ENCODE measurements at places on chromosomes 7 and 10. TPM values are rescaled to one million over a fixed set of nuclear protein-coding genes. Genes with fewer than 3 reads are reported as not detected.

PPIF gene
- 80.6 TPM for total RNA-seq

GPR15LG gene
- not detected for total RNA-seq

SPDYE16 gene
- total RNA-seq: not detected

GNGT1 gene
- not detected for total RNA-seq

CYP2E1 gene
- 3.0 TPM for total RNA-seq

FAM237B gene
- not detected for total RNA-seq

All from kidney epithelial cell (primary cell).